T-cell (primary cell): ENCODE measurements at places on chromosomes 5 and 9.

DNA sequence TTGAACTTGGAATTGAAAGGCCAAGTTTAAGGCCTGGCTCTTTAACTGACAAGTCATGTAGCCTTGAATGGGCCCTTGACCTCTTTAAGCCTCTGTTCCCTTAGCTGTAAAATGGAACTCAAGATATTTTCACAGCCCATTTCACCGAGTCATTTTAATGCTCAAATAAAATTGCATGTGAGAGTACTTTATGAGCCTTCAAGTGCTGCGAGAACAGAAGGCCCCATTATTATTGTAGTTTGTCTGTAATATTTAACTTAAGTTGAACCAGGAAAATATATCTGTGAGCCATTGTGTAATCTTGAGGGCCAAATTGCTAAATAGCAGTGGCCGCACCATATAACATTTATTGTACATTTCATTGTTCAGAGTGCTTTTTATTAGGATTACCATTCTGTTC, 249.9 kb downstream of the NTRK2 start:
- no peaks in the 10 kb centered on the region for H3K27me3 ChIP-seq
- no peak overlapping the region for H3K27ac ChIP-seq
- no peak overlapping the region for H3K4me3 ChIP-seq
- DNase-seq = no peak
- H3K36me3 ChIP-seq = no peaks in the 10 kb centered on the region

DNA sequence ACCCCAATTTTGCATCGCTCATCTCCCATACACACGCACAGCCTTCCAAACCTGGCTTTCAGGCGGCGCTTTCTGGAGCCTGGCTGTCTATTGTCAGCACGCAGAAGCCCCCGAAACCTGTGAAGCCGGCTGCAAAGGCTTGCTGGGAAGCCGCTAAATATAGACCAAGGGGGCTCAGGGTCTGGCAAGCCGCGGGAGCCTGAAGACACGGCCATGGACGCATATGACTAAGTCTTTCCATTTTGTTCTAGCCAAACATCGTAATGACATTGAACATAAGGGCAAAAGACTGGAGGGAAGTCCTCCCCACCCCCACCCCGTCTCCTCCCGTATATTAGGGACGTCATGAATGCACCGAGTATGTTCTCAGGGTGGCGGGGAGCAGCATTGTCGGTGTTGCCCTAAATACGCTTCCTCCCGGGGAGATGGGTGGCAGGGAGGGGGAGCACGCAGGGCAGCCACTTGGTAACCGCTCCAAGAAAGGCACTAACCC, 1.1 kb downstream of the CTNND2 start:
- no peak overlapping the region for H3K27ac ChIP-seq
- no peak overlapping the region for H3K4me3 ChIP-seq
- no peak for DNase-seq
- H3K4me1 ChIP-seq = no peaks in the 10 kb centered on the region

- peaks cover 5% of the 10 kb centered on the region for H3K27me3 ChIP-seq
- no peaks in the 10 kb centered on the region for H3K4me1 ChIP-seq
- no peaks in the 10 kb centered on the region for H3K36me3 ChIP-seq
- no peak overlapping the region for H3K27ac ChIP-seq
These were observed 27.8 kb upstream of the ARAP3 start for GRCh38 chr5:141709699-141710267.

GRCh38 chr5:35960328-35960727, 21.9 kb upstream of the CAPSL start:
- H3K27ac ChIP-seq = no peak overlapping the region
- no peak for DNase-seq
- peaks cover 19% of the 10 kb centered on the region for H3K27me3 ChIP-seq
- no peak overlapping the region for H3K4me3 ChIP-seq

DNA sequence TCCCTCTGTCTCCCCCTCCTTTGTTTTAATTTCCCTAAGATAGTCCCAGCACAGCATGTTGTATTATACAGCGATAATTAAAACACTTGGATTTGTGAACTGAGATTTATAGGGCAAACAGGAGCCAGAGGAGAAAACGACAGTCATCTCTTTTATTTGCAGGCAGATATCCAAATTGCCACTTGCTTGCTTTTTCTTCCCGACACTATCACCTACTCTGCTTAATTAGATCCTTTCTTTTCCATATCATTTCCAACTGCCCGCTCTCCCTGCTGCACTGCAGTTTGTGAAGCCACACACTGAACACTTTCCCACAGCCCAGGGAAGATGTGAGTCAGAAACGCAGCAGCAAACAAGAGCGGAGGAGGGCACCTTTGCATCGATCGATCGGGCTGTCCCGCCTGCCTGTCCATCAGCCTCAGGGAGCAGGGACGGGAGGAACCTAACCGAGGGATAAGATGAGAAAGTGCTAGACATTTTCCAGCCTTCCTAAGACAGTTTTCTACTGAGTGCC, 35.8 kb upstream of the SPRY4 start:
- no peak overlapping the region for H3K27ac ChIP-seq
- no peak for DNase-seq
- no peak overlapping the region for H3K4me3 ChIP-seq
- no peaks in the 10 kb centered on the region for H3K36me3 ChIP-seq

DNA sequence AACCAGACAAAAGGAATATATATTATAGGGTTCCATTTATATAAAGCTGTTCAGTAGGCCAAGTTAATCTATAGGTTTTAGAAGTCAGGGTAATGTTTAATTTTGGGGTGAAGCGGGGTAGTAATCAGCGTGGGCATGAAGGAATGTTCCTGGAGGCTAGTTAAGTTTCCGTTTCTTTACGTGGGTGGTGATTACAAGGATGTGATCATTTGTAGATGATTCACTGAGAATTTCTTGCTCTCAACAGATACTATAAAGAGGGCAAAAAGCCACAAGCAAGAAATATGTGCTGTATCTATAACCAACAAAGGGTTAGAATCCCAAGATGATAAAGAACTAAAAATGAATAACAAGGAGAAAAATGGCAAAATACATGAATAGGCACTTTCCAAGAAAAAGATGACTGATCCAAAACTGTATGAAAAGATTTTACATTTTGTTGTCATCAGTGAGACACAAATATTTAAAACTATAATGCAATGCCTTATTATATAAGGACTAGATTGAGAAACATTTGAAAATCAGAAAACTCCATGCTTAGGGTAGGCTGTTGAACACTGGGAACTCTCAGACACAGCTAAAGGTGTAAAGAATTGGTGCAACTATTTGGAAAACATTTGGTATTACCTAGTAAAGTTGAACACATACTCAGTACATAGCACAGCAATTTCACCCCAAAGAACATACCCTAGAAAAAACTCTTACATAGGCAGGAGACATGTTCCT, 224.3 kb upstream of the S1PR3 start:
- H3K27ac ChIP-seq = no peak overlapping the region
- no peaks in the 10 kb centered on the region for H3K27me3 ChIP-seq
- no peak for DNase-seq
- H3K36me3 ChIP-seq = no peaks in the 10 kb centered on the region
- no peak overlapping the region for H3K4me3 ChIP-seq
- no peaks in the 10 kb centered on the region for H3K4me1 ChIP-seq

DNA sequence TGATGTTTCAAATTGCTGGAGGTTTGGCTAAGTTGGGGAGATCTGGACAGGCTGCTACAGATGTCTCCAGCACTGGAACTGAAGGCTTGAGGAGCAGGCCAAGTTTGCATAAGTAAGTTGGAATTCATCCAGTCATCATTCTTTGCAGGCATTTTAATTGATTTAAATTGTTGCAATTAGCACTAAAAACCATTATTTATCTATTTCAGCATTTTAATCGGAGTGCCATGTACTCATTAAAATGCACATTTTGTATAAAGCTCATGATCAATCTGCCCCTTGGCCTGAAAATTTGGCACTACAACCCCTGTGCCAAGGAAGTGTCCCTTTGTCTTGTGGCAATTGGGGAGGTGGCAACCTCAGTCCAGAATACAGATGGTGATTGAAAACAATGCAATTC, 320.2 kb downstream of the MAT2B start:
- DNase-seq = no peak
- no peak overlapping the region for H3K27ac ChIP-seq
- no peaks in the 10 kb centered on the region for H3K4me1 ChIP-seq
- H3K4me3 ChIP-seq = no peak overlapping the region
- H3K36me3 ChIP-seq = no peaks in the 10 kb centered on the region
- H3K27me3 ChIP-seq = no peaks in the 10 kb centered on the region

GRCh38 chr5:140192715-140193430, 17.9 kb downstream of the CYSTM1 start:
- H3K27me3 ChIP-seq = no peaks in the 10 kb centered on the region
- H3K27ac ChIP-seq = no peak overlapping the region
- H3K4me3 ChIP-seq = no peak overlapping the region
- no peaks in the 10 kb centered on the region for H3K36me3 ChIP-seq
- DNase-seq = no peak

DNA sequence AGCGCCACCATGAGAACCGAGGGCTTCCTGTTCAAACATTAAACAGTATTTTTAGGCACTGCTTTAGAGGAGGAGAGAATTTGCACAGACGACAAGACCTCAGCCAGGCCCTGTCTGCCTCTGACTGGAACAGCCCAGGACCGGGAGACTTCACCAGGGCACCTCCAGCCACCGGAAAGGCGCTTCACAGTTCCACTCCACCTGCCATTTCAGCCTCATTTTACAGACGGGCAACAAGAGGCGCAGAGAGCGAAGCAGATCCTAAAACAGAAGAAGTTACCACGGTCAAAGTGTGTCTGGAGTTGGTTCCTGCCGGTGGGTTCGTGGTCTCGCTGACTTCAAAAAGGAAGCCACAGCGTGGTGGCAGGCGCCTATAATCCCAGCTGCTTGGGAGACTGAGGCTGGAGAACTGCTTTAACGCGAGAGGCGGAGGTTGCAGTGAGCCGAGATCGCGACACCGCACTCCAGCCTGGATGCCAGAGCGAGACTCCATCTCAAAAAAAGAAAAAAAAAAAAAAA, 28.4 kb downstream of the COL23A1 start:
- no peaks in the 10 kb centered on the region for H3K36me3 ChIP-seq
- no peak overlapping the region for H3K27ac ChIP-seq
- no peak overlapping the region for H3K4me3 ChIP-seq
- H3K27me3 ChIP-seq = no peaks in the 10 kb centered on the region

DNA sequence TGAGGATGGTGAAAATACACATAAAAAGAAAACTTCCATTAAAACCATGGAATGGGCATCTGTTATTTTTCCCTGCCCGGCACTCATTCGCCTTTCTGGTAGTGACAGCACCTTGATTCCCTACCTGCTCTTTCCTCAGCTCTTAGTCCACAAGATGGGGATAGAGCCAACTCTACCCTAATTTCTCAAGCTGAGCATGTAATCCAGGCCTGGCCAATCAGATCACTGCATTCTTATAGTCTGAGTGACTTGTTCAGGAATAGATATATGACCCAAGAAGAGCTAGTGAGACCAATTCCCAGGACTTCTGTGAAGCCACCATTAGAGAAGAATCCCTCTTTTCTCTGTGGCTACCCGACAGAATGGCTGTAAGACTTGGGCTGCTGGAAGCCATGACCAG, 58.1 kb downstream of the TSSK1B start:
- H3K4me1 ChIP-seq = peaks cover 16% of the 10 kb centered on the region
- no peaks in the 10 kb centered on the region for H3K27me3 ChIP-seq
- H3K36me3 ChIP-seq = no peaks in the 10 kb centered on the region
- DNase-seq = no peak
- H3K27ac ChIP-seq = no peak overlapping the region

- no peak for DNase-seq
- H3K36me3 ChIP-seq = no peaks in the 10 kb centered on the region
- H3K27me3 ChIP-seq = peaks cover 9% of the 10 kb centered on the region
These were observed 5.2 kb upstream of the LMX1B start for GRCh38 chr9:126608551-126608950.

DNA sequence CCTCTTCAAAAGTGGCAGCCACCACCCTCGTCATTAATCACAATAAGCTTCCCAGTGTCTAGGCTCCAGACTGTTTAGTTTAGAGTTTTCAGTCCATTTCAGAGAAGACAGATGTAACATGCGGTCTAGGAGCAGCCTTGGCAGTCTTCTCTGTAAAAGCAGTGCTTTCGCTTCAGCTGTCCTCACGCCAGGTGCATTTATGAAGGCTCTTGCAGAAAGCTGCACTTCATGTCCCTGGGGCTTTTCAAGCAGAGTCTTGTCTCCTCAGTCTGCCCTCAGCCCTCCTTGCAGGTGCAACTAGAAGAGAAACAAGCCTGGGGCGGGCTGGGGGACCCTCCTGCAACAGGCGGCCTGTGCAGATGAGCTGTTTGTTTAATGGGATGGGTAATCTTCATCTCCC, 281.9 kb downstream of the DRD1 start:
- H3K27me3 ChIP-seq = no peaks in the 10 kb centered on the region
- no peak for DNase-seq
- no peak overlapping the region for H3K27ac ChIP-seq
- no peaks in the 10 kb centered on the region for H3K4me1 ChIP-seq

DNA sequence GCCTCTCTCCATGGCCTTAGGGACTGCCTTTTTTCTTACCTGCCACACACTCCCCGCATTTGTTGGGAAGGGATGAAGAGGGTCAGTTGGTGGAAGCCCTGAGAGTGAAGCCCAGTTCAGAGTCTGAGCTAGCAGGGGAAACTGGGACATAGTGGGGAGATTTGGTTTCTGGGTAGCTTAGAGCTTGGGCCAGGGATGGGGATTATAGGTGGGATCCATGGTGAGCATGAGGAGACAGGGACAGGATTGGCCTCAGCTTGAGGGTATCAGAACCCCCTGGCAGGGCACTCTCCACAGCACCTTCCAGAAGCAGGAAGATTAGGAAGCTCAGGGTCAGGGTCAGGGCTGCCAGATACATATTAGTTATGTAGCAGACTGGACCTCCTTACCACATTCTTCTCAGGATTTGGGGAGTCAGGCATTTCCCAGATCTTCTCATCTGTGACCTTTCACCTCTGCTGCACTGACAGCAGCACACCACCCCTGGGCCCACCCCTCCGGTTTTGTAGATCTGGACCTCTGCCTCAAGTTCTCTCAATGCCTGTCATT, 17.9 kb downstream of the OR13J1 start:
- no peak overlapping the region for H3K27ac ChIP-seq
- DNase-seq = no peak
- H3K27me3 ChIP-seq = no peaks in the 10 kb centered on the region
- H3K4me3 ChIP-seq = no peak overlapping the region

DNA sequence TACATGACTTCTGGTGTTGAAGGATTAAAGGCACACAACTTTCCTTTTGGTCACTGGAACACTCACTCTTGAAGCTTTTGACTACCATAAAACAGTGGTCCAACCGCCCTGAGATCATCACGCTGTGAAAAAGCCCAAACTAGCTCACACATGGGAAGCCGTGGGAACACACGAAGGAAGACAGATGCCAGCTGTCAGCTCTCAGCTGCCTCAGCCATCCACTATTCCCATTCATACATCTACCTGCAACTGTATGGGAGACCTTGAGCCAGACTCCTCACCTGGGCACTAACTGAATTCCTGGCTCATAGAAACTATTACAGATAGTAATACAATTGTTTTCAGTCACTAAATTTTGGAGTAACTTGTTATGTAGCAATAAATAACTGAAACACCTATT, 246.1 kb downstream of the MSX2 start:
- H3K4me1 ChIP-seq = no peaks in the 10 kb centered on the region
- no peak for DNase-seq
- H3K4me3 ChIP-seq = no peak overlapping the region
- H3K27me3 ChIP-seq = peaks cover 10% of the 10 kb centered on the region

- no peaks in the 10 kb centered on the region for H3K36me3 ChIP-seq
- DNase-seq = no peak
- no peaks in the 10 kb centered on the region for H3K4me1 ChIP-seq
These were observed 338.2 kb upstream of the TARS1 start for GRCh38 chr5:33102551-33102950.
